ENCODE measurements at places on chromosomes 13 and 19. TPM values are rescaled to one million over a fixed set of nuclear protein-coding genes. Genes with fewer than 3 reads are reported as not detected.

GRCh38 chr19:5182751-5183150 is 157.9 kb downstream of the PTPRS start:
- DNase-seq, result no peak

The LYL1 gene
- total RNA-seq, result 2.1 TPM

DNA sequence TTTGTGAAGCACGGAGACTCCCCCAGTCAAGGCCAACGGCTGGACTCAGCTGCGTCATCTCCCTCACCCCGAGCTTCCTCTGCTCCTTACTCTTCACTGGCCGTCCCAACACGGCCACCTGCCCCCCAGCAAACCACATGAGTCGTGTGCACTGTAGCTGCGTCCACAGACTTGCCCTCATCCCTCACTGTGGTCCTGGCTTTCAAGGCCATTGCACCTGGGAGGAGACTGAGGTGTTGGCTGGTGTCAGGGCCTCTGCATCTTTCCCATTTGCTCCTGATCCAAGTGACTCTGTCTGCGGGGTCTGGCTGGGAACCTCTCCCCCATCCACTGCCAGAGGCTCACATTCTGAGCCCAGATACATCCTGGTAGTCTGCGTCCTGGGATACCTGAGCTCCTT is 11.5 kb downstream of the PLPP2 start:
- DNase-seq, result no peak

DNA sequence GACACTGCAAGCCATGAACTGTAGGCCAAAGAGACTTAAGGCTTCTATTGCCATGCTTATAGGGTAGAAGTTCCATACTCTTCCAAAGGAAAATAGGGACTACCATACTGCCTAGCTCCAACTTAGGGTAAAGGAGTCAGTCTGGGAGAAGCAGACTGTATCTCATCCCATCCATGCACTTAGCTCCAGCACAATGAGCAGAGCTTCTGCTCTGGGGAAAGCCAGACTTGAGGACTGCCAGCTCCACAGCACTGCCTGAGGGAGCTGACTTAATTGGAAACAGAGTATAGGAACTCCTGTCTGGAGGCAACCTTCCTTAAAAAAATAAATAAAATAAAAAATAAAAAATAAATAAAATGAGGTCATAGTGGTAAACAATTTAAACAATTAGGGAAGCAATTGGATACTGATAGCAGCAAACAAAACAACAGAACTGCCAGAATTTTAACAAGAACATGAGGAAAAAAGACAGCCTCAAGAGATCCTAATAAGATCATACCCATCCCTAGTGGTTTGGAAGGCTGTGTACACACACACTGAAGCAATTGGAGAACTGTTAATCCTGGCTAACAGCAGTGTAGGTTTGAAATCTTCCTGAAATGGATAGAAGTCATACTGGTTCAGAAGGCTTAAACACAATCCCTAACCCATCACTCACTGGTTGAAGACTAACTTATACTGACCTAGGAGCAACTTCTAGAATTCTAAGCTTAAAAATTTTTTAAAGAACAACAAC is 550.1 kb downstream of the TBC1D4 start:
- DNase-seq, result no peak

GRCh38 chr19:41638641-41639081 is 11.8 kb upstream of the CEACAM4 start:
- DNase-seq, result no peak

DNA sequence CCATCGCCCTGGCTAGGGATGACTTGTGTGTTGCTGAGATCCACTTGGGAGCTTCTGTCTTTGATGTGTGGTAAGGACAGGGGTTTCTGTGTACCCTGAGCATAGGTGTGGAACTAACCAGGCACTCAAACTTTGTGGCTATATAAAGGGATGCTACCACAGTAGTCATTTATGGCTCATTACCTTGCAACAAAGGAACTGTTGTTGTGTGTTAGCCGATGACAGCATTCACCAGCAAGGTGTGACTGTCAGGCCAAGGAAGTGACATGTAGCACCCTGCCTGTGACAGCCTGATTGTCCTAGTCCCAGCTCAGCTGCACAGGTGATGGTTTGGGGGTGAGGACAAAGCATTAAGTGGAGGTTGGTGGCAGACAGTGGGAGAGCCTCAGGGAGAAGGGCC is 73.6 kb downstream of the COG3 start:
- no peak for DNase-seq

- no peak for DNase-seq
Observed at GRCh38 chr19:48006762-48007161, 12.3 kb downstream of the ELSPBP1 start.

DNA sequence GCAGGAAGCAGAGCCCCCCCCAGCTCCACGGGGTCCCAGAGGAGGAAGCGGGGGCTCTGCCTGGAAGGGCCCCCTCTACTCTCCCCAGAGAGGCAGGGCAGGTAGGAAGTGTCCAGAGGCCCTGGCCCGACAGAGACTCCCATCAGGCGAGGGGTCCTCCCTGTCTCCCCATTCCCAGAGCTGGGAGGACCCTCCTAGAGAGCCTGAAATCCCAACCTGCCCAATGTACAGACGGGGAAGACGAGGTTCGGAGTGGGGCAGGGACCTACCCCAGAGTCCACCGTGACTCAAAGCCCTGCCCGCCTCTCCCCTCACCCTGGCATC is 1.1 kb downstream of the TLE2 start:
- DNase-seq, result no peak

DNA sequence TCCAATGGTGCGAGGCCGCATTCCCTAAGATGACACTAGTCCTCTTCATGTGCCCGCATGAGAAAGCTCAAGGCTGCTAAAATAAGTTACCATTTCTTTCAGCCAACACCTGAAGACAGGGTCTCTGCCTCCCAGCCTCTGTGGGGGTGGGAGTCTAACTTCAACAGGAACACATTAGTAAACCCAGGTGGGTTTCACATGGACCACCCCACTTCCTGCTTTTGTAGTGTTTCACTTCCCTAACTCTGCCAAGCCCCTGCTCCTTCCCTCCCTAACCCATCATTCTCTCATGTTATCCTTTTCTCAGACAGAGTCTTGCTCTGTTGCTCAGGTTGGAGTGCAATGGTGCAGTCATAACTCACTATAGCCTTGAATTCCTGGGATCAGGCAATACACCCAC is 783.6 kb downstream of the UQCRFS1 start:
- no peak for DNase-seq

The HSPB6 gene
- 4.7 TPM for total RNA-seq

- DNase-seq, result no peak
Observed at GRCh38 chr13:28401303-28402056, 93.4 kb downstream of the FLT1 start.

The CGB7 gene
- total RNA-seq, result 4.4 TPM

DNA sequence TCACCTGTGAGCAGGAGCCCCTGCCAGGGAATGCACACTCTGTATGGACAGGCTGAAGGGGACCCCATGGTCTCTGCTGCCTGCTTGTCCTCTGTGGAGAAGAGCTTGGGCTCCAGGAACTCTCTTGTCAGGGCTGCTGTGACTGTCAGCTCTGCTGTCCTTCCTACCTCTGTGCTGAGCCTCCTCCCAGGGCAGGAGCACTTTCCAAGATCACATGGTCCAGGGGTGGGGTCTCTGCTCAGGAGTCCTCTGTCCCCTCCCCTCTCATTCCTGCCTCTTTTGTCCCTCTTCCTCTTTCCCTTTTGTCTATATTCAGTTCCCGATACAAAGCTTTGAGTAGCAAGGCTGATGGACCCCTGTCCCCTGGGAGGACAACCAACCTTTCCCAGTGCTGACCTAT is at the start of gene CEACAM7:
TSS of gene CEACAM7 (minus strand) at position 173 of the 400 bp plus-strand sequence. CDS start at position 68, 105 bp downstream.
- no peak for DNase-seq

- DNase-seq, result no peak
Observed at GRCh38 chr13:106565127-106565775, 2.7 kb downstream of the ARGLU1 start.

The INSL3 gene
- not detected for total RNA-seq

DNA sequence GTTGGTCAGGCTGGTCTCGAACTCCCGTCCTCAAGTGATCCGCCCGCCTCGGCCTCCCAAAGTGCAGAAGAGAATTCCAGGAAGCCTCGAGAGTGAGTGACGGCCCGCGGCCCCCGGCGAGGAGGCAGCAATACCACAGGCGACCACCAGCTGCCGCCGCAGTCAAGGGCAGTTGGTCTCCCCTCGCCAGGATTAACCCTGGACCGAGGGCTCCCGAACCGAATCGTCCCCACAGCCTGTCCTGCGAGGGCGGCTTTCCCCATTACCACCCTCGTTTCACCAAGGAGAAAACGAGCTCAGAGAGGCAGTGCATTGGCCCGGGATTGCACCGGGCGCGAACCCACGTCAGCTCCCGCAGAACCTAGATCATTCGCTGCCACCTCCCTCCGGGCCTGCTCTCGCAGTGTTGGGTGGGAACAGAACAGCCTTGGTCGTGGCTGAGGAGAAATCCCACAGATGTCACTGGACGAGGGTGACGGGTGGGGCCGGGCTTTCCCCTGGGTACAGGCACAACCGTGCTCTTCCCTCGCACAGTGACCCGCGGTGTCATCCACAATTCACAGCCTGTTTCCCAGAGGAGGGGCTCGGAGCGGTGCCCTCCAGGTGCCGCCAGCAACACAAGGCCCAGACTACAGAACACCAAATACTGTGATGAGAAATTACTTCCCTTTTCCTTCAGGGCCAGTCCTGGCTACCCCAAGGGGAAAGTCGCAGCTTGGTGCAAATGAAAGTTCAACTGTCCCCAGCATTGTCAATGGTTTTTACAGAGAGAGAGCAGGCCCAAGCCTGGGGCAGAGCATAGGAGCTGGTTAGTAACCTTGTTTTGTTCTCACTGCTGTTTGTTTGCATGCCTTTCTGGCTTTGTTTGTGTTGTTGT is 24.8 kb downstream of the C2CD4C start:
- no peak for DNase-seq
